Activated CD4-positive, alpha-beta memory T cell treated with anti-CD3 and anti-CD28 coated beads, Interleukin-2, amount 10 ng/mL, durations not matched to agents 7 days and 5 days (primary cell): ENCODE measurements at places on chromosomes 16 and 17.

GRCh38 chr17:48620461-48621139, 5.5 kb upstream of the HOXB8 start:
- no peak for DNase-seq

DNA sequence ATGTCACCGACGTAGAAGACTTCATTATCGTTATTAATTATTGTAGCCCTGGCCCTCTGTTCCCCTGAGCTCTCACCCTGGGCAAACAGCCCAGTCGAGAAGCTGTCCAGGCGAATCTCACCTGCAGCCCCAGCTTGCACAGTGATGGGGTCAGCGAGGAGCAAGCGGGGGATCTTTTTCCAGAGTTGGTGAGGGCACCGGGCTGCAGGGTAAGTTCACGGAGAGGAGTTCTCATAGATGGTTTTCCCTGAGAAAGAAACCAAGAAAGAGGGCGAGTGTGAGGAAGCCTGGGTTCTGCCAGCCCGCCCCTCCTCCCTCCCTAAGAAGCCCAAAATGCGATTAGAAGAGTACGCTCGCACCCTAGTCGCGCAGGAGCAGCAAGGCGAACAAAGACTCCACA, 436 bp downstream of the SPAG5 start:
- no peak for DNase-seq

GRCh38 chr17:78140169-78141051, 5.8 kb upstream of the C17orf99 start:
- peak; percentile 99 for DNase-seq

GRCh38 chr17:7552621-7553051, 3.8 kb downstream of the TNFSF12 start:
- DNase-seq, result peak; percentile 74

DNA sequence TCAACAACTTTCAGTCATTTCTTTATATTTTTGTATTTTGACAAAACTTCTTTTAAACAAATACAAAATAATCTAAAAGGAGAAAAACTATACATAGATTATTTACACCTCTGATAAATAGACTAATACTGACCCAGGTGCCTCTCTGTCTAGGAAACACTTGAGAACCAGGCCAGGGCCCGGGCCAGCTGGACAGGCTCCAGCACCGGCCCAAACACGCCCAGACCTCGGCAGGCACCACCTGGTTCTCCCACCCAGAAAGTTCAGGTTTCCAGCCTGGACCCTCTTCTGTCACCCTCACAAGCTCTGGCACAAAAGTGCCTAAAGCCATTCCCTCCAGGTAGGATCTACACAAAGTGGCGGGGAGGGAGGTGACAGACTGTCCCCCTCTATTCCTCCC, 97.0 kb upstream of the DNAH17 start:
- DNase-seq, result no peak

DNA sequence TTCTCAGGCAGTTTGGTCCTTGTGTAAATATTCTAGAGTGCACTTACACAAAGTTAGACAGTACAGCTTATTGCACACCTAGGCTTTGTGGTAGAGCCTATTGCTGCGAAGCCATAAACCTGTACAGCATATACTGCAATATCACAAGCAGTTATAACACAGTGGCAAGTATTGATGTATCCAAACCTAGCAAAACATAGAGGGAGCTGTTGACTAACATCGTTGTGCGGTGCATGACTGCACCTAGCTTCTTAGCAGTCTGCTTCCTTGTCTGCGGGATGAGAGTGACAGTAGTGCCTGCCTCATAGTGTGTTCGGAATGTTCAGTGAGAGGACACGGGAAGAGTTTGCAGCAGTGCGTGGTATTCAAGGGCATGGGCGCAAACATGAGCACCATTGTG, 78.9 kb downstream of the MPRIP start:
- DNase-seq, result no peak

DNA sequence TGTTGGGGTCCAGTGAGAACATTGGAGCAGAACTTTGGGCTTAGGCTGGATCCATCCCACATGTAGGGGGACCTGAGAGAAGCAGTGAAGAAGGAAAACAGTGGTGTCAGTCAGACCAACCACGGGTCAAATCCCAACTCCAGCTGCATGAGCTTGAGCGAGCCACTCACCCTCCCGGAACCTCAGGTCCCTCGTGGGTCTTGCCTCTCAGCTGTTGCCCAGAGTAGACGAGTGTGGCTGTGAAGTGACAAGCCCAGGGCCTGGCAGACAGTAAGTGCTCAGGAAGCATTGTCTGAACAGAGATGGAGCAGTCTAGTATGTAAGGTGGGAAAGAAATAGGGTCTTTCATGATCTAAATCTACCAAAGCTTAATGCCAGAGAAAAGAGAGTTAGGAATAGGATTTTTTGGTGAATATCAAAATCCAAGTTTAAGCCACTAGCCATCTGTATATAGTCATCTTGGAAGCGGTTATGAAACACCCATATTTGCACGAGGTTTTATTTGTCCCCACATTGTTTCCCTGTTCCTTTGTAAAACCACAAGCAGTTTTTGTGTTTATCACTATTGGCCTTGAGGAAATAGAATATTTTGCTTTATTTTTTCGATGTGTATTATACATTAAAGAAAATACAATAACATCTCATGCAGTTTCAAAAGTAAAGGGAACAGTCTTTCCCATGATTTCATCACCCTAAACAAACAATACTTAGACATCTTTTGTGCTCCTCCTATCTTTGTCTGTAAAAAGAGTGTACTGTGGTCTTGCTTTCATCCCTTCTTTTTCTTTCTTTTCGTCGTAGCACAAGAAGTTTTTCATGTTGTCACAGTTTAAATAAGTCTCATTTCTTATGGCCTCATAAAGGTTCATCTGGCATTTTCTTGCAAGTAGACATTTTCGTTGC, 112.0 kb downstream of the CLEC16A start:
- DNase-seq, result no peak

DNA sequence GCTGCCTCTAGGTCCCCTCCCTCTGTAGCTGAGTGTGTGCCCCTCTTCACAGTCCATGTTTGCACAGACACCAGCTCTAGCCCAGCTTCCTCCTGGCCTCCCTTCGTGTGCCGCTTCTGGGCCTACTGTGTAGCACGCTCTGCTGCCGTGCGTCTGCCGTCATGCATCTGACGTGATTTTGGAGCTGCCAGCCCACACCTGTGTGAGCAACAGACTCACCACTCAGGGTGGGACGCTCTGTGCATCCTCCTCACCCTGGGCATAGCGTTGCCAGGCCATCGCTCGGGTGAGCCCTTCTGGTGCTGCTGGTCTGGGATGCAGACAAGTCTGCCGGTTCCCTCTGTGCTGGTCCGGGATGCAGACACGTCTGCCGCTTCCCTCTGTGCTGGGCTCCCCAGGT, 39.4 kb upstream of the ZNF750 start:
- no peak for DNase-seq

- no peak for DNase-seq
Observed at GRCh38 chr16:87391324-87391949, 699 bp upstream of the MAP1LC3B start.

- DNase-seq, result no peak
Observed at GRCh38 chr17:47708864-47709541, 15.0 kb downstream of the TBKBP1 start.

DNA sequence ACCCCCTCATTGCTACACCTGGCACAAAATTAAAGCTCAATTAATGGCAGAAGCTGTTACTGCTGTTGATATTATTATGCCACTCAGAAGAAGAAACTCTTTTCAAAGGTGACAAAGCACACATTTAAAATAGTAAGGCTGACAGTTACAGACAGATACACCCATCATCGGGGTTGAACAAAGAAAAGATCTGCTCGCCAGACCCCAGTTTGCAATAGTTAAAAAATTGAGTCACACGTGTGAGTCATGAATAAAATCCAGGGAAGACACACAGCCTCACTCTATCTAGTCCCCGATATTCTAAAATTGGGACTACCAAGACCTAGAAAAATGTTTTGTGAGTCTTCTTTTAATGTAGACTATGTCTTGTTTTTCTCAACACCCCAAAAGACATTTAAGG, 330.0 kb upstream of the SOX9 start:
- DNase-seq, result no peak

DNA sequence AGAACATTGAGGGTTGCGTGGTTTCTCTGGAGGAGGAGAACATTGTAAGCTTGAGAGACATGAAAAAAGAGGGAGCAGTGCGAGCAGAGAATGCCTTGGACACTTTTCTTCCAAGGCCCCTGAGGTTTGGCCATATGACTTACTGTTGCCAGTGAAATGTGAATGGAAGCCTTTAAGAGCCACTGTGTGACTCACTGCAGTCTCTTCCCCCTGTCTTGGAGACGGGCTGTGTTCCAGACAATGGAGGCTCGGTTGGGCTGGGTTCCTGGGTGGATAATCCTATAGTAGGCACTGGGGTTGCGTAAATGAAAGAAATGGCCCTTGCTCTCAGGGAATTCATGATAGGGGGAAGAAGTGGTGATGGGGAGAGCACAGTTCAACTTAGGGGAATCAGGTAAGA, 75.5 kb downstream of the SHISA9 start:
- DNase-seq, result no peak

GRCh38 chr17:41649923-41650519, 25.6 kb upstream of the KRT17 start:
- DNase-seq, result no peak

GRCh38 chr17:49076573-49077384, 55.8 kb upstream of the B4GALNT2 start:
- no peak for DNase-seq

DNA sequence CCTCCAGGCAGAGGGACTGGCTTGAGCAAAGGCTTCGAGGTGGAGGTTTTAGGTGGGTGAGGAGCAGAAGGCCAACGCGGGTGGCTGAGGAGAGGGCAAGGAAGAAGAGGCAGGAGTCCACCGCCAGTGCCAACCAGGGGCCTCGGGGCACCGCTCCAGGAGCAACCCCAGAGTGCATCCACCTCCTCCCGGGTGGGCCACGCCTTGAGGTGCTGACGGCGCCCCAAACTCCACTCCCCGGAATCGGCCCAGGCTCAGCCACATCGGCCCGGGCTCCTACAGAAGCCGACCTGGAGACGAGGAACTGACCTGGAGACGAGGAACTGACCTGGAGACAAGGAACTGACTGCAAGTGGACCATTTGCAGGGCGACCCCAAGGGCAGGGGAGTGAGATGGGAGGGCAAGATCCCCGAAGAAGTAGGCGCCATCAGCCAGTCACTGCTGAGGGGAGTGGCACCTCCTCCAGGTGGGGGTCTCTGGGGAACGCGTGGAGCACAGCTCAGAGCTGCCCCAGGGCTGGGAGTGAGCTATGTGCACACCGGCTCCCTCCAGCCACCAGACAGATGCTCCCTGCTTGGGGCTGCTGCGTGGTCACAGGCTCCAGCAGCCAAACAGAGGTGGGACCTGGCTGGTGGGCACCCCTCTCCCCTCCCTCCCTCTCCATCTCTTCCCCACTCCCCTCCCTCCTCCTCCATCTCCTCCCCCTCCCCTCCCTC, 29.2 kb upstream of the CBFA2T3 start:
- DNase-seq, result no peak

DNA sequence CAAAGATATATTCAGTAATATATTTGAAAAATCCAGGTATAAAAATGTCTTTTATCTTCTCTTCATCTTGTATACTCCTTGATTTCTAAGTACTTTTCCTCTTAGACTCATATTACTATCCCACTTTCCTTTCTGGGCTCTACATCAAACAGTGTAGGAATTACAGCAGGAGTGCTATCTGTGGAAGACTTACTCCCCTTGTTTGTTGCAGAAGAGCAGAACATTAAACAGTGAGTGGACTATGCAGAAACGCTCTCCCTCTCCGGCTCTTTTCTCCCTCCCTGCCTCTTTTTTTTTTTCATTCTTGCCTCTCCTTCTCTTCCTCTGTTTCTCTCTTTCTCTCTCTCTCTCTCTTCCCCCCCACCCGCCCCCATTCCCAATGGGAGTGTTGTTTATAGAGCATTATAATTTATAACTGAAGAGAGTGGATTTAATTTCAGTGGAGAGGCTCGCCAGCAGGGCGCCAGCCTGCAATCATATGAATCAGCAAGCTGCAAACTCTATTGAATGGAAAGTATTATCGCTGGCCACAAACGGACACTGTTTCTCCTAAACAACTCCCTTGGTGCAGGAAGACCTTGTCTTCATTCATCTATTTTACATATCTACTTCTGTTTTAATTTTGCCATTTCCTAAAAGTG, 242.3 kb upstream of the TBX2 start:
- DNase-seq, result no peak

DNA sequence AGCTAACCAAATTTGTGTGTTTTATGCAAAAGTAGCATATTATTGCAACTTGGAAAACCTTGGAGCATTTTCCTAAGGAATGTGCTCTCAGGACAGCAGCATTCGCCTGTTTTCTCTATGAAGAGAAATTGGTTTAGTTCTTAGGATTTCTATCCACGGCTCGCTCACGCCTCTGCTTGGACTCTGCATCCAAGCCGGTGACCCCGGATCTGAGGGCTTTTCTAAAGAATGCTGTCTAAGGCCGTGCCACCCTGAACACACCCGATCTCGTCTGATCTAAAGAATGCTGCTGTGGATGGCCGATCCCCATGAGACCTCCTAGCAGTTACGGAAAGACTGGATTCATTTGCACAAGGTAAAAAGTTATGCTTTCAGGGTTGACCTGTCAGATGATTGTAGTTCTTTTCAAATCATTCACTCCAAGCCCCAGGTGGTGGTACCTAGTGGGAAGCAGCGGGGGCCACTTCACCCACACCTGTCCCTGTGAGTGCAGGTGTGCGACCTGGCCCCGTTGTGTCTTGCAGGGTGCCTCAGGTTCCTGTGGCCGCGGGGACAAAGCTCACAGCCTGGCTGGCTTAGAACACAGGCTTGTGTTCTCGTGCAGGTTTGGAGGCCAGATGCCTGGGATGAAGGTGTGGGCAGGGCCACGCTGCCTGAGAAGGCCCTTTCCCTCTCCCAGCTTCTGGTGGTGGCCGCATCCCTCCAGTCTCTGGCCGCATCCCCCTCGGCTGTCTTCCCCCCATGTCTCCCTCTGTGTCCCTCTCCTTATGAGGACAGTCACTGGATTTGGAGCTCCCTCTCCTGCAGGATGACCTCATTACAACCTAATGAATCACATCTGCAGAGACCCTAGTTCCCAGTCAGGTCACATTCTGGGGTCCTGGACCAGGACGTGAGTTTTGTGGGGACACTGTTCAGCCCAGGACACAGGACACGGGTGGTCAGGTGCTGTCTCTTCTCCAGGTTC, 71.1 kb downstream of the BANP start:
- no peak for DNase-seq

DNA sequence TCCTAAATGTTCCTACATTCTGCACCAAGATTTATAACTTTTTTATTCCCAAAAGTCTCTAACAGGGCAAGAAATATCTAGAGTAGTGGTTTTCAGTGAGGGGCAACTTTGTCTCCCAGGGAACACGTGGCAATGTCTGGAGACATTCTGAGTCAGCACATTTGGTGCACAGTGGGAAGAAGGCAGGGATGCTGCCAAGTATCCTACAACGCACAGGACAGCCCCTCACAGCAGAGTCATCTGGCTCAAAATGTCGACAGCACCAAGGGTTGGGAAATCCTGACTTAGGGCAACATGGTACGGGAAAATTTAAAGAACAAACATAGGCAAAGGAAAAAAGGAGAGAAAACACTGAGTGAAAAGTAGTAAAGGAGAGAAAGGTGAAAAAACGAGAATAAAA, 61.8 kb downstream of the SMG6 start:
- no peak for DNase-seq

GRCh38 chr17:82440991-82441627, 9.4 kb downstream of the CYBC1 start:
- no peak for DNase-seq
